ENCODE measurements at places on chromosomes 12 and 14. TPM values are rescaled to one million over a fixed set of nuclear protein-coding genes. Genes with fewer than 3 reads are reported as not detected.

GRCh38 chr14:21475767-21476522, 814 bp downstream of the RAB2B start:
- H3K4me3 ChIP-seq = peak overlapping the region; percentile 100
- peak overlapping the region; percentile 100 for H3K27ac ChIP-seq
- H3K36me3 ChIP-seq = peaks cover 11% of the 10 kb centered on the region
- H3K27me3 ChIP-seq = no peaks in the 10 kb centered on the region
- DNase-seq = no peak

Gene G2E3
- 35.1 TPM for total RNA-seq

GRCh38 chr14:64879635-64880220, at the start of gene SPTB:
SPTB (minus strand) TSS chr14:64879907; CDS start chr14:64823094, 56,813 bp downstream.
- H3K27ac ChIP-seq = no peak within 1 kb of the TSS
- peaks cover 12% of the 10 kb centered on the region for H3K4me1 ChIP-seq
- peak within 1 kb of the TSS; percentile 83 for H3K4me3 ChIP-seq
- peak; percentile 66 for DNase-seq

Gene PLCZ1
- total RNA-seq = not detected

Gene TUNAR
- total RNA-seq = not detected

GRCh38 chr12:22287776-22288621, 46.5 kb downstream of the ST8SIA1 start:
- H3K27ac ChIP-seq = no peak overlapping the region
- H3K4me3 ChIP-seq = no peak overlapping the region
- H3K27me3 ChIP-seq = peaks cover 8% of the 10 kb centered on the region
- H3K36me3 ChIP-seq = peaks cover 1% of the 10 kb centered on the region
- DNase-seq = peak; percentile 30

Measured in activated naive CD8-positive, alpha-beta T cell treated with anti-CD3 and anti-CD28 coated beads, Interleukin-2, amount 10 ng/mL, durations not matched to agents 7 days and 5 days (primary cell).